ENCODE measurements at places on chromosomes 1 and 21.

DNA sequence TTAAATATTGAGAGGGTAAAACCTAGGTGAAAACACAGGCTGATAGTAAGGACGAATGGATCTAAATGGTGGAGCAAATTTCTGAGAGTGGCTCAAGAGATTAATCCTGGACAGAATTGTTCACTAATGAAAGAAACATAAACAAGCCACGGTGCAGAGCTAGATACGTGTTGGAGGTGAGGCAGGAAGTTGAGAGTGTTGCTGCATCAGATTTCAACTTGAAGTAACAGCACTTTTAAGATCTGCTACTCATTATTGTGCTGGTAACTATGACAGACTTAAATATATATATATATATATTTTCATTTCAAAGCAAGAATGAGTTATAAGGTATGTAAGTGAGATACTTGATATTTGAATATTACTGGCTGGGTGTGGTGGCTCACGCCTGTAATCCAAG lies 64.9 kb downstream of the PTGS2 start:
- DNase-seq, result no peak

- DNase-seq, result no peak
These were observed 5.8 kb downstream of the IBA57 start for GRCh38 chr1:228171221-228171891.

GRCh38 chr1:236100799-236101198 lies 35.9 kb upstream of the NID1 start:
- DNase-seq, result no peak

GRCh38 chr1:227888404-227889046 lies 59.2 kb downstream of the WNT9A start:
- DNase-seq, result no peak

- DNase-seq, result no peak
These were observed 3.5 kb downstream of the CD164L2 start for GRCh38 chr1:27379564-27380122.

Data from NCI-H1092 (cell line).